ENCODE measurements at places on chromosomes 5 and 9.

GRCh38 chr5:61431923-61432620 is 100.0 kb downstream of the ZSWIM6 start:
- DNase-seq, result no peak

- no peak for DNase-seq
Measured at GRCh38 chr9:88026118-88026479, 51.8 kb upstream of the CDK20 start.

DNA sequence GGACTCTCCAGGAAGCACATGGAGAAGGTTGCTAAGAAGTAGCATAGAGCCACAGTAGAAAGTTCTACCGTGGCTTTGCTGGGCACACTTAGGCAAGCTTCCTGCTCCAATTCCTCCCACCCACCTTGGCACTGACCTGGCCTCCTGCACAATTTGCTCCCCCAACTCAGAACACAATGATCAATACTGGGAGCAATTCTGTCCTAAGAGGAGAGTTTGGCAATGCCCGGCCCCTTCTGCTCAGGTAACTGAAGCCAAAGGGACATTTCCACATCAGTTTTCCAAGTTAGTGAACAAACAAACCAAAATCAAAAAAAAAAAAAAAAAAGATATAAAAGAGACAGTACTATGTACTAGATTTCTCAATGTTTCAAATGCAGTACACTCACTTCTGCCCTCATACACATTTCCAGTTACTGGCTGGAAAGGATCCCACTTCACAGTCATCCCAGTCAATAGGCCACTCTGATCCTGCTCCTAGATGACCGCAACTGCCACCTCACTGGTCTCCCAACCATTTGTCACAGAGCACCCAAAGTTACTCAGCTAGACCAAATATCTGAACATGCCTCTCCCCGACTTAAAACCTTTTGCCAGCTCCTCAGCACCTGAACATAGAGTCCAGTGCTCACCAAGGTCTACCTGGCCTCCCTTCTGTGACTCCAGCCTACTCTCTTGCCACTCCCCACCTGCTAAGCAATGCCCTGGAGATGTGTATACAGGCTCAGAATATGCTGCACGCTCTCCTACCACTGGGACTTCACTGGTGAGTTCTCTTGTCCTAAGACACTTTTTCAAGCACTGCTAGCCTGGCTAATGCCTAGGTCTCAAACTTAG is 21.3 kb downstream of the ABCA1 start:
- DNase-seq, result no peak

- no peak for DNase-seq
Measured at GRCh38 chr5:141735823-141736222, 53.8 kb upstream of the ARAP3 start.

DNA sequence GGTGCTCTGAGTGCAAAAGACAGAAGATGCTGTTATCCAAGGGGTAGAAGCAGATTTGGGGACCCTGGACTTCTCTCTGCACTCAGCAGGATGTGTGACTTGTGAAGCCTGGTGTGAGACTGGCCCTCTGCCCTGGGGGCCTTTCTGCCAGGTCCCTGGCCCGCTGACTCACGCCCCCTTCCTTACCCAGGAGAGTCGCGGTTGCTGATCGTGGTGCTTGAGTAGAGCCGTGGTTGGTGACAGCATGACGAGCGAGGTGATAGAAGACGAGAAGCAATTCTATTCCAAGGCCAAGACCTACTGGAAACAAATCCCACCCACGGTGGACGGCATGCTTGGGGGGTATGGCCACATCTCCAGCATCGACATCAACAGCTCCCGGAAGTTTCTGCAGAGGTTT is 6.5 kb downstream of the NTMT1 start:
- no peak for DNase-seq

- DNase-seq, result no peak
Measured at GRCh38 chr9:89304834-89305188, 6.2 kb upstream of the CKS2 start.

GRCh38 chr9:17082343-17083064 is 52.3 kb upstream of the CNTLN start:
- no peak for DNase-seq

- no peak for DNase-seq
Measured at GRCh38 chr9:72203205-72203803, 54.1 kb downstream of the GDA start.

DNA sequence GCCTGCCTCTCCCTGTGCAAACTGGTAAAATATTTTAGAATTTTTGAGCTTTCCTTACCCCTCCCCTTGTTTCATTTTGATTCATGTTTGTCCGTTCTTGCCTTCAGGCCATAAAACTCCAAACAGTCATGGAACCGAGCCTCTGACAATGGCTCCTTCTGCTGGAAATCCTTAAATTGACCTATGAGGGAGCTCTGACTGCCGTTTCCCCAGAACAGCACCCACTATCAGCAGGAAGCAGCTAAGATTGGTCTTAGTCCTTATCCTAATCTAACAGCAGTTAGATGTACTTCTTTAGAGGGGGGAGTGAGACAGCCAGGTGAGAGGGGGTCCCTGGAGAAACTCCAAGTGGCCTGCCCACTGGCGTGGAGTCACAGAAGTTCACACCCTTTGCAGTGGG is 106.7 kb downstream of the FAM174A start:
- DNase-seq, result no peak

DNA sequence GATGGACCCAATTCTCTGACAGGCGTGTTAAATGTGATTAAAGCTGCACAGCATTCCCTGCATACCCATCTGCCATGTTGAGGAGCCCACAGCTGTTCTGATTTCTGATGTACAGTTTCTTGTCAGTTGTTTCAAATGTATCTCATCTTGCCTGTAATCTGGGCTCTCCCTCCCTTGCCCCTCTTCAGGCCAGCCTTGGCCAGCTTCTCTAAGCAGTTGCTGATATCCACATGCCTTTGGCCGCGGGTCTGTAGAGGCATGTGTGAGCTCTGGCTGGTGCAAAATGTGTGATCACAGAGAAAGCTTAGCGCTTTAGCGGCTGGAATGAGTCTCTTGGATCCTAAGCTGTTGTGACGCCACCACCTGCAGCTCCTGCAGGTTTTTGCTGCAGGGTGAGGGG is 332.0 kb downstream of the MLLT3 start:
- DNase-seq, result no peak

DNA sequence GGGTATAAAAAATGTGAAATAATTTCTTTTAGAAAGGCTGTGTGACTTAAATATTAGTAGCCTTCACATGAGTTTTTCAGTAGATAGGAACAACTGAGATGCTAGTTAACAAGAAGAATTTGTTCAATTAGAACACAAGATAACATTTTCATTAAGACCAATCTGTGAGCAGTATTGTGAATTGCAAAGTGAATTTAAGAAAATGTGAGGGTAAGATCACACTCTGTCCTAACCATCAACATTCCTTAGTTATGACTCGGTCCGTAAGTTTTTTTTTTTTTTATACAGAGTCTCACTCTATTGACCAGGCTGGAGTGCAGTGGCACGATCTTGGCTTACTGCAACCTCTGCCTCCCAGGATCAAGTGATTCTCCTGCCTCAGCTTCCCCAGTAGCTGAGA is 180.2 kb upstream of the EGFLAM start:
- DNase-seq, result no peak

- no peak for DNase-seq
Measured at GRCh38 chr9:122536134-122536533, 9.0 kb upstream of the OR1N1 start.

GRCh38 chr5:83924891-83925290 is 204.2 kb upstream of the HAPLN1 start:
- no peak for DNase-seq

DNA sequence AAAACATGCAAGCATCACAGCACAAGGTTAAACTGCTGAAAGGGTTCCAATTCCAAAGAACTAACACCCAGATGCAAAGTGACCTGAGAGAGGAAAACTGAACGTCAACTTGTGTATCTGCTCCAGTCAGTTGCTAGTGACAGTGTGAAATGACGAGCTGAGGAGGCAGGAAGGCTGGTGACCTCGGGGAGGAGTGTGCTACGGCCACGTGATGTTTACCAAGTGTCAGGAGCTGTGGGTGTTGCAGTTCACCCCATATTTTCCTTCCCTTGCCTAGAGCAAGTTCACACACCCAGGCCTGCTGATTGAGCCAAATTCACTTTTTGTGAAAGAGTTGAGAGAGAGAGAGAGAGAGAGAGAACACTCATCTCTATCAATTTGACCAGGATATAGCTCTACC is 231.6 kb upstream of the ANKH start:
- no peak for DNase-seq

GRCh38 chr5:4243479-4244264 is 648.0 kb downstream of the IRX1 start:
- no peak for DNase-seq

GRCh38 chr5:65100911-65101631 is 332.3 kb downstream of the CWC27 start:
- DNase-seq, result peak; percentile 18

DNA sequence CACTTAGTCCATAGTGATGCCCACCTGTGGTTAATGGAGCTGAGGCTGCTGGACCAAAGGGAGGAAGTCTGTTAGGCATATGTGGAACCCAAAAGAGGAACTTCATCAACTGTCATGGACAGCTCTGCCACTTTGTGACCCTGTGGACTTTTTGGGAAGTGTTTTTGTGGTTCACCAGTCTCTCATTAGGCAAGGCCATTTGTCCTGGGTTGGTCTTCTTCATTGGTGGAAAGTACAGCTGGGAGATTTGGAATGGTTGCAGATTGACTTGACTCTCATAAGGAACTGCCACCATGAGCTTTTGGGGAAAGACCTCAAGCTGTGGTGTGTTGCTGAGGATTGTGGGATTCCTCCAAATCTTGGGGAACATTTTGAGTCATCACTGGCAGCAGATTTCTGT is 31.9 kb upstream of the IL12B start:
- no peak for DNase-seq

DNA sequence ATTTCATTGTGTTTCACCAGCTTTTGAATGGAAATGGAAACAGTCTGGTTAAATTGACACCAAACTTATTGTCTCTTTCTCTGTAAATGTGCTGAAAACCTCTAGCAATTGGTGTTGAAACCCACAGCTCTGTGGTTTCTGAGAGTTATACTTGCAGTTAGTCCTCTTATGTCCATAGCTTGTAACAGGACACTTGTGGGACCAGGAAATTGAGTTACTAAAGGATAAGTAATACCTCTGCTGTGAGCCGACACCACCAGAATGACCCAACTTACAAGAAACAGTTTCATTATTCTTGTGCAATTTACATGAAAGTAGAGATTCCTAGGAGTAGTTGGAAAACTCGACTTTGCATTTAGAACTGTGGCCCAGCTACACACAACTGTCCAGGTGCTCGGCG is 191.5 kb downstream of the CFAP90 start:
- no peak for DNase-seq

Measured in activated naive CD4-positive, alpha-beta T cell treated with anti-CD3 and anti-CD28 coated beads, Interleukin-2, amount 50 U/mL, for 16 hours (primary cell).